ENCODE measurements at places on chromosomes 1 and 21. TPM values are rescaled to one million over a fixed set of nuclear protein-coding genes. Genes with fewer than 3 reads are reported as not detected.

The ZNF683 gene
- 4.8 TPM for total RNA-seq

The CDC42BPA gene
- total RNA-seq, result 76.9 TPM

The B3GALT5 gene
- total RNA-seq, result 0.64 TPM

The EDEM3 gene
- total RNA-seq, result 55.3 TPM

The ADGRL4 gene
- total RNA-seq, result 5.8 TPM

The IVL gene
- total RNA-seq, result 0.57 TPM

The INSRR gene
- total RNA-seq, result 3.0 TPM

The PEAR1 gene
- 20.0 TPM for total RNA-seq

The SLC35A3 gene
- 32.0 TPM for total RNA-seq

The S100A6 gene
- total RNA-seq, result 184 TPM

The CFHR5 gene
- not detected for total RNA-seq

The ALPL gene
- 15.6 TPM for total RNA-seq
